ENCODE measurements at places on chromosomes 12 and 14. TPM values are rescaled to one million over a fixed set of nuclear protein-coding genes. Genes with fewer than 3 reads are reported as not detected.

DNA sequence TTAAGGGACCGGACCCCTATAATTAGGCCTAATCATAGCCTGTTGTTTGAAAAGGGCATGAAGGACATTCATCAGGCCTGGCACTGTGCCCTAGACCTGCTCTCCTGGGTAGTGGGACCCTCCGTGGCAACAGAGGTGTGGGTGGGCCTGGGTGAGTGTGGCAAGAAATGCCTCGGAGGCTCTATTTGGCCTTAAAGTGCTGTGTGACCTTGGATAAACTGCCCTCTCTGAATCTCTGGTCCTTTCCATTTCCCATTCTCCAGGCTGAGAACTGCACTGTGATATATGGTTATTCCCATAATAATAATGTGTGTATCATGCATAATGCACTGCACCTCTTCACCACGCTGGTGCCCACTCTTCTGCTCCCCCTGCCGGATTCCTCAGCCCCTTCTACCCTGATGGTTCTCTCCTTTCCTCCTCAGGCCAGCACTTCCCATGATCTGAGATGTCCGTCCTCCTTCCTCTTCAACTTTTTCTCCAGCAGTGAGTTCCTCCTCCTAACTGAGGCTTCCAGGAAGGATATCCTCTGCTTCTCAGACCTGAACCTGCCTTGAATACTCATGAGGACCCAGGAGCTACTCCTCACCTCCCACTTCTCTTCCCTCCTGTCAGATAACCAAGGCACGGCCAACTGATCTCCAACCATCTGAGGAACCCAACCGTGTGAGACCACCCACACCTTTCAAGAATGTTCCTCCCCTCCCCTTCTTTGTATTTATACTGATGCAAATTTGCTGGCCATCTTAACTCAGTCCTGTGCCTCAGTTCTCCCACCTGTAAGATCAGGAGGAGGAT, 111.0 kb upstream of the PZP start:
- DNase-seq, result no peak

PIWIL1 gene
- total RNA-seq, result not detected

GRCh38 chr14:74980731-74981461, 21.8 kb upstream of the EIF2B2 start:
- peak; percentile 87 for DNase-seq

DNA sequence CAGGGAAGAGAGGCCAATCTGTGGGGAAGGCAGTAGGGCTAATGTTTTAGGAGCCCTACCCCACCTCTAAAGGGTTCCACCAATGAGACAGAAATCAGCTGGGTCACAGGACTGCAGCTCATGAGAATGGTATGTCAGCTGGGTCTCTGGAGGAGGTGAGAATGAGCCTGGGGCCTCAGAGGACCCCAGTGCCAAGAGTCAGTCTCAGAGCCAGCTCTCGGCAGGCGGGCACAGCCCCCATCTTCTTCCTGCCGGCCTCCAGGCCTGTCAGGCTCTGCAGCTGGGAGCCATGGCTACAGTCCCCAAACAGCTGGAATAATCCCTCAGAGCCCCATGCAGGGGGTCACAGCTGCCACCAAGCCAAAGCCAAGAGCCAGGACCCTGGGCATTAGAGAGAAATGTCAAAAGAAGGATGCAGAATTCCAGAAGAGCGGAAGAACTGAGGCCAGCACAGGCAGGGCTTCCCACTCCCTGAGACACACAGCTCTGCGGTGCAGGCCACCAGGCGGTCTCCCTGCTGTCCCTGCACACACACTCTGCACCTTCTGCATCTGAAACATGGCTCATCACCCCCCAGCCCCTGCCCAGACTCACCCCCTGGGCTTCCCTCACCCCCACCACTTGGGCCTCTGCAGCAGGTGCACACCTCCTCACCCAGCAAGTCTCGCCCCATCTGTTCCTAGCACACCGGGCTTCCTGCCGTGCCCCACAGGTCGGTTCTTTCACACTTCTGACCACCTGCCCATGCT, 26.0 kb downstream of the ITPK1 start:
- no peak for DNase-seq

- DNase-seq, result no peak
Measured at GRCh38 chr14:21059842-21060613, 2.4 kb downstream of the RNASE8 start.

GRCh38 chr12:116977465-116978380, 67.0 kb downstream of the FBXW8 start:
- no peak for DNase-seq

DNA sequence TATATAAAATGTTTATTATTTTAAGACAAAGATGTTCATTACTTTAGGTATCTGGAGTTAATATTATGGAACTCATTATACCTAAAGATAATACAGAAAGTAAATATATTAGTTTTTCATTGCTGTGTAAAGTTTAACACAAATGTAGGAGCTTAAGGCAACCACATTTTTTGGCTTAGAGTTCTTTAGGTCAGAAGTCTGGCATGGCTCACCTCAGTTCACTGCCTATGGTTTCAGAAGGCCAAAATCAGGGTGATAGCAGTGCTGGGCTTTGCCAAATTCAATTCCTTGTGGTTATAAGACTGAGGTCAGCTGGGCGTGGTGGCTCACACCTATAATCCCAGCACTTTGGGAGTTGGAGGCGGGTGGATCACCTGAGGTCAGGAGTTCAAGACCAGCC, 35.5 kb upstream of the PRPF39 start:
- DNase-seq, result no peak

- DNase-seq, result no peak
Measured at GRCh38 chr12:26938701-26939062, 412 bp downstream of the FGFR1OP2 start.

- no peak for DNase-seq
Measured at GRCh38 chr14:25868521-25869314, 729.1 kb downstream of the NOVA1 start.

OR6C70 gene
- not detected for total RNA-seq

GRCh38 chr14:82420871-82421270, 887.2 kb upstream of the SEL1L start:
- DNase-seq, result no peak

DNA sequence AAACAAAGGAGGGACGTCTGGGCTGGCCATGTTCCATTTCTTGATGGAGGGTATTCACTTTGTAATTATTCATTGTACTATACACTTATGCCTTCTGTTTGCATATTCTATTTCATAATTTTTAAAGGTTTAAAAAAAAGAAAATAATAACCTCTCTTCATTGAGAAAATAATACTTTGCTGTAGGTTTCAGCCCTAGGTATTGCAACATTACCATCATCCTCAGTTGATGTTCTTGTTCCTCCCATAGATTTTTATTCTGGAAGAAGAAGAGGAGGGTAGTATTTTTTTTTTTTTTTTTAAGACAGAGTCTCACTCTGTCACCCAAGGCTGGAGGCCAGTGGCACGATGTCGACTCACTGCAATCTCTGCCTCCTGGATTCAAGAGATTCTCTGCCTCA, 54.7 kb downstream of the PHLDA1 start:
- DNase-seq, result no peak

CBLN3 gene
- 1.7 TPM for total RNA-seq

- no peak for DNase-seq
Measured at GRCh38 chr14:87952307-87953094, 40.5 kb downstream of the GALC start.

GRCh38 chr12:114954511-114955055, 270.6 kb upstream of the TBX3 start:
- DNase-seq, result peak; percentile 89

GRCh38 chr12:119115296-119115905, 63.3 kb upstream of the HSPB8 start:
- DNase-seq, result peak; percentile 77

AMDHD1 gene
- total RNA-seq, result 0.51 TPM

NEUROD4 gene
- not detected for total RNA-seq

GRCh38 chr14:105071326-105071725, 6.1 kb upstream of the GPR132 start:
- DNase-seq, result no peak

DNA sequence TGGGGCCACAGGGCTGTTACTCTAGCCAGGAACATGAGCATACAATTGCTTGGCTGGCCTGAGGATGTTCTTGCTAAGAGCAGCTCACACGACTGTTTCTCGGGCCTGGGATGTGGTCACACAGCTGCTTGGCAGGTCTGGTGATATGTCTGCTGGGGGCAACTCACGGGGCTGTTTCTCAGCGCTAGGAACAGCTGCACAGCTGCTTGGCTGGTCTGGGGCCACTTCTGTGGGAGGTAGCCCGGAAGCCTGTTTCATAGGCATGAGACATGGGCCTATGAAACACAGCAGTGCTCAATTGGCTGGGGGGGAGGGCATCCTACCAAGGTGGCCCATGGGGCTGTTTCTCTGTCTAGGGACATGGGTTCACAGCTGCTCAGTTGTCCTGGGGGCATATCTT, 73.4 kb upstream of the DDHD1 start:
- no peak for DNase-seq

DENND5B gene
- 15.7 TPM for total RNA-seq

- no peak for DNase-seq
Measured at GRCh38 chr14:35333797-35334743, 41.9 kb downstream of the PSMA6 start.

C12orf75 gene
- total RNA-seq, result 18.2 TPM

DNA sequence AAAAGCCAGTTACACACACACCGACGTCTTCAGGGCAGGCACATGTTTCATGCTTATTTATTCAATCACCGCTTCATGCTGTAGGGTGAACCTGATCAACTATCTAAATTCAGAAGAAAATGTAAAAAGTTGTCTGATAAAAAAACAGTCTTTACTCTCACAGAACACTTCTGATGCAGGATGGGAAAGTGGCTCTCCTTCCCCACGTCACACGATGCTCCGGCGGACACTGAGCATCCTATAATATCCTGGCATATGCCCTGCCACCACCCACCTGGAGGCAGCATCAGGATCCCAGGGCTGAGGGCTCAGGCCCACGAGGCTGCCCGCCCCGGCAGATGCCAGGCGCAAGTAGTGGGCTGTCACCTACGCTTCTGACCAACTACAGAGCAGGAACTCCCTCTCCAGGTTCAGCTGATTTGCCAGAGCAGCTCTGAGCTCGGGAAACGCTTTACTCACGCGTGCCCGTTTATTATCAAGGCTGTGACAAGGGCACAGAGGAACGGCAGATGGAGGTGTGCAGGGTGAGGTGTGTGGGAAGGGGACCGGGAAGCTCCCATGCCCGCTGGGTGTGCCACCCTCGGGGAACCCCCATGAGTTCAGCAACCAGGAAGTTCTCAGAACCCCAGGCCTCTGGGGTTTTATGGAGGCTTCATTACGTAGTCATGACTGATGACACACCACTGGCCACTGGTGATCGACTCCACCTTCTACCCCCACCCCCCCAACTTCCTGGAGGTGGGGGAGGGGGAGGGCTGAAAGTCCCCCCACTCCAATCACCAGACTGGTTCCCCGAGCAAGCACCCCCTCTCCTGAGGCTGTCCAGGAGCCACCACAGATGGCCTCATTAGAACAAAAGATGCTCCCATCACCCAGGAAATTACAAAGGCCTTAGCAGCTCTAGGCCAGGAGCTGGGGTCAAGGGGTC, 32.1 kb downstream of the SLC15A4 start:
- no peak for DNase-seq

GRCh38 chr12:60227916-60228315, 632.1 kb downstream of the SLC16A7 start:
- DNase-seq, result no peak

GRCh38 chr12:7864601-7865150, 8.0 kb downstream of the SLC2A14 start:
- no peak for DNase-seq

DNA sequence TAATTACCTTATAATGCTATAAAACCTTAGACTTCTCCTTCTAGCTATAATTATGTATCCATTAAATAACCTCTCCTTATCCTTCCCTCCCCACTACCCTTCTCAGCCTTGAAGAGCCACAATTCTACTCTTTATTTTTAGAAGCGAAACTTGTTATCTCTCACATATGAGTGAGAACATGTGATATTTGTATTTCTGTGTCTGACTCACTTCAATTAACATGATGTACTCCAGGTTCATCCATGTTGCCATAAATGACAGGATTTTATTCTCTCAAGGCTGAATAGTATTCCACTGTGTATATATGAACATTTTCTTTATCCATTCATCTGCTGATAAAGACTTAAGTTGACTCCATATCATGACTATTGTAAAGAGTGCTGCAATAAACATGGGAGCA, 485.6 kb downstream of the FLRT2 start:
- DNase-seq, result no peak

ASB8 gene
- 34.4 TPM for total RNA-seq

HSPB8 gene
- total RNA-seq, result 49.1 TPM
